ENCODE measurements at places on chromosomes 4 and X.

DNA sequence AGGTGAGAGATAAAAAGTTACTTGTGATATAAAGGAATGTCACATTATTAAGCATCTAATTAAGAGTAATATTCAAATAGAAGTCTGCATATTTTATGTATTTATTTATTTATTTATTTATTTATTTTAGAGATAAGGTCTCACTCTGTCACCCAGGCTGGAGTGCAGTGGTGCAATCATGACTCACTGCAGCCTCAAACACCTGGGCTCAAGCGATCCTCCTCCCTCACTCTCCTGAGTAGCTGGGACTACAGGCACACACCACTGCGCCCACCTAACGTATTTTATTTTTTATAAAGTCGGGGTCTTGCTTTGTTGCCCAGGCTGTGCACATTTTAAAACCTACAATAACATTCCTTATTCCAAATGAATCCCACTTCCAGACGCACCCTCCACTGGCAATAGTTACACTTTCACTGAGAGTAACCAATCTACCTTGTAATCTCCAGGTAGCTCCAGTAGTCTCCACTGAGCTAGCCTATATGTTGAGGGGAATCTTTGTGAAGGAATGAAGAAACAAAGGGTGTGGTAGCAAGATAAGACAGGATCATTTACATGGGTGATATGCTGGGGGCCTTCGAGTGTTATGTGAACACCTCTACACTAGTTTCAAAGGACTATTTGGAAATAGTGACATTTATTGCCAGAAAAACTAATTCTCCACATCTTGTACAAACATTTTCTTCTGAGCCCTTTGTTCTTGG is 11.9 kb downstream of the SH3D19 start:
- H3K27me3 ChIP-seq = no peaks in the 10 kb centered on the region
- no peak for DNase-seq
- no peak overlapping the region for H3K27ac ChIP-seq
- no peak overlapping the region for H3K4me3 ChIP-seq
- H3K4me1 ChIP-seq = no peaks in the 10 kb centered on the region

- no peak overlapping the region for H3K27ac ChIP-seq
- DNase-seq = no peak
- H3K4me1 ChIP-seq = no peaks in the 10 kb centered on the region
- H3K27me3 ChIP-seq = no peaks in the 10 kb centered on the region
Measured at GRCh38 chr4:186627226-186627865, 72.0 kb upstream of the MTNR1A start.

DNA sequence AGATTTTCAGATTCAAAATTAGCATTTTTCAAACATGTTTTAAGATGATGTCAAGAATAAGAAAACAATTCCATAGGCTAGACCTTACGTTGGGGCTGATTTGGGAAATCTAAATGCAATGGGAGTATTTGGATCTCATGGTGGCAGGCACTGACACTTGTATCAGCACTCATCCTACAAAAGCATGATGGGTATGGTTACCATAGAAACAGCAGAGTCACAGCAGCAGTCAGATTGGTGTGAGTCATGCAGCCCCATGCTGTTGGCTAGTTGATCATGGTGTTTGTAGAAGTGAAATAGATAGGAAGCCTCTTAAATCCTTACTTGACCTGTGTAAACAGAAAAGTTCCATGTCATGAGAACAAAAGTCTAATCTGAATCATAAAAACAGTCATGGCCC is 1637.3 kb upstream of the PABPC4L start:
- no peaks in the 10 kb centered on the region for H3K36me3 ChIP-seq
- DNase-seq = no peak
- no peak overlapping the region for H3K27ac ChIP-seq
- no peak overlapping the region for H3K4me3 ChIP-seq
- no peaks in the 10 kb centered on the region for H3K4me1 ChIP-seq

DNA sequence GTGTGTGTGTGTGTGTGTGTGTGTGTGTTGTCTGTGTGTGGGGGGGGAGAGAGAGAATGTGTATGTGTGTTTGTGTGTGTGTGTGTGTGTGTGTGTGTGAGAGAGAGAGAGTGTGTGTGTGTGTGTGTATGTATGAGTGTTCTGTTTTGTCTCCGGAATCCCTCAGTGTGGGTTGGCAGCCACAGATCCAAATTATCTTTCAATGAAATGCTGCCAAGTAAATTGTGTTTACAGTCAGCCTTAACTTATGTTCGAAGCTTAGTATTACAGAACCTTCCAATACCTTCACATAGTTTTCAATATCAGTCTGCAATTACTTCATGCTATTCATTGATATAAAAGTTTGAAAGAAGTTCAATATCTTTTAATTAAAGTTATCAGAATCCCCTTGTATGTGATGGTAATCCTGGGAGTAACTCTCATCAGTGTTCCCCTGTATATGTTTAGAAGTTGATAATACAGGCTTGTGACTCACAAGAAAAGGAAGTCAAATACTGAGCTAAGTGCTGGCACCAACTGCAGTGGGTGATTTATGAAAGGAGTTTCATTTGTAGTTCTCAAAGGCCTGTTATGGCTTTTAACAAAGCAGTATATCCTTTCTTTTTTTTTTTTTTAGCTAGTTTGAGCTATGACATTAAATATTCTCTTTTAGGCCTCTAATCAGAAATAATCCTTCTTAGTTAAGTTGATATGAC is 51.6 kb upstream of the HTR2C start:
- no peak overlapping the region for H3K4me3 ChIP-seq
- no peaks in the 10 kb centered on the region for H3K36me3 ChIP-seq
- H3K4me1 ChIP-seq = no peaks in the 10 kb centered on the region
- H3K27ac ChIP-seq = no peak overlapping the region

DNA sequence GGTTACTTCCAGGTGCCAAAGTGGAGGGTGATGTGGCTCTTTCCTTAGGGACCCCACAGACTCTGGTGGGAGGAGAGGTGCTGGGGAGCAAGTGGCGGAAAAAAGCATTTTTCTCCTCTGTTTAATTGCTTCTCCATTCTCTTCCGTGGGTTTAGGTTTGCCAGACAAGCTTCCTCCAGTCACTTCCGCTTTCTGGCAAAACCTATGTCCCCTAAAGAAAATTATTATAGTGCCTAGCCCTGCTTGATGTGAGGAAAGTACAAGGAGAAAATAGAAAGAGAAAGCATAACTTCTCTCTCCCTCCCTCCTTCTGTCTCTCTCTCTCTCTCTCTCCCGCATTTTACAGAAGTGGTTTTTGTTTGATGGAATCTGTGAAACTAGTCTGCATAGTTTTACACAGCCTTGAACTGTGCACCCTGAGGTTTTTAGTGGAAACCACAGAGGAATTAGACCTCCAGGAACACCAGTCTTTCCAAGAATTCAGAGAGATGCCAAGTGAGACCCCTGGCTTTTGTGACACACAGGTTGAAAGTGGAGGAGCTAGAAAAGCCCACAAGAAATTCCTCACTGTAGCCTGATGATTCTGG is 231.1 kb upstream of the ANXA3 start:
- H3K4me3 ChIP-seq = peak overlapping the region; percentile 46
- peak; percentile 63 for DNase-seq
- H3K27ac ChIP-seq = peak overlapping the region; percentile 31
- H3K4me1 ChIP-seq = peaks cover 18% of the 10 kb centered on the region
- H3K36me3 ChIP-seq = no peaks in the 10 kb centered on the region
- H3K27me3 ChIP-seq = peaks cover 3% of the 10 kb centered on the region

Data from DND-41 (cell line).